Aorta (tissue), 5 donors: ENCODE measurements at places on chromosomes 4 and X. TPM values are rescaled to one million over a fixed set of nuclear protein-coding genes. Genes with fewer than 3 reads are reported as not detected.

CT83 gene
- not detected for total RNA-seq

- DNase-seq = no peak
Measured at GRCh38 chrX:14591976-14592375, 62.6 kb downstream of the GLRA2 start.

DNA sequence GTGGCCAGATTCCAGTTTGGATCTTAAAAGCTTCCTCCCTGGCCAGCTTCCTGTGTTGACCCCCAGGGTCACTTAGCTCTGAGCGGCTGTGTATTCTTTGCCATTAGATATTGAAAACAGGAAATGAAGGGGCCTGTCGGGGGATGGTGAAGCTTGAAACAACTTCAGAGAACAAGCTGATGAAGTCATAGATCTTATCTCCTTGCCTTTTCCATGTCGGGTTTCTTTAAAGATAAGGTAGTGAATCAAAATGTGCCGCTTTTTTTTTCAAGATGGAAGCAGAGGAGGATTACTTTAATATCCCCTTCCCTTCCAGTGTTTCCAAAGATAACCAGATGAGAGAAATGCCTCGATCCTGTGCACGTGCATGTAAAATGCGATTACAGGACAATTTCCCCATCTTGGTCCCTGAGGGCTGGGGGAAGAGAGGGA lies 508.5 kb downstream of the MID1IP1 start:
- no peak for DNase-seq

NDNF gene
- 3.7 TPM for total RNA-seq
